ENCODE measurements at places on chromosomes 7 and 10.

DNA sequence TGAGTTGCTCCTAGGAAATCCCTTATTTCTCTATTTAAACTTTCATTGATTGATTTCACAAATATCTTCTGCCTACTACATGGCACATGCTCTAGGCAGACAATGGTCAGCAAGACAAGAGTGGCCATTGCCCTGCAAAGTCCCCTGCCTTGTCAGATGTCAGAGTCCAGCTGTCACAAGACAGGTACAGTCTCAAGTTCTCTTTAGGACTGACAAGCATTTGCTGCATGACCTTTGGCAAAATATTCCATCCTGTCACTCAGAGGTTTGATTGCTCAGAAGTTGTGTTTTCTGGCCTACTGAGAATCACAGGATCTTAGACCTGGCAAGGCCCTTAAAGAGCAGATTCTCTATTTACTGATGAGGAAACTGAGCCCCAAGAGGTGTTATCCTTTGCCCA is 322.3 kb upstream of the NFE2L3 start:
- DNase-seq = no peak

- no peak for DNase-seq
Measured at GRCh38 chr7:87000344-87000743, 59.1 kb downstream of the ELAPOR2 start.

- DNase-seq = no peak
Measured at GRCh38 chr7:41592236-41592635, 110.7 kb downstream of the INHBA start.

DNA sequence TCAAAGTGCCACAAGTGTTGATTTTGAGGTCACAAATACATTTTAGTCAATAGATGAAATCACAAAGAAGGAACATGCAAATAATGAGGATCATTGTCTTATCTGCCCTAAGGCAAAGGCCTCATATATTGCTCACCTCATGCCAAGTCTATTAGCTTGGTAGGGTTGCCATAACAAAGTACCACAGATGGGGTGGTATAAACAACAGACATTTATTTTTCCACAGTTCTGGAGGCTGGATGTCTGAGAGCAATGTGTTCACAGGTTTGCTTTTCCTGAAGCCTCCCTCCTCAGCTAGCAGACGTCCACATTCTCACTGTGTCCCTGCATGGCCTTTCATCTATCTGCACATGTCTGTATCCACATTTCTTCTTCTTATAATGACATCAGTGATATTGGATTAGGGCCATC is 59.6 kb downstream of the RELN start:
- no peak for DNase-seq

GRCh38 chr7:155233311-155234157 is 64.1 kb upstream of the INSIG1 start:
- DNase-seq = no peak

DNA sequence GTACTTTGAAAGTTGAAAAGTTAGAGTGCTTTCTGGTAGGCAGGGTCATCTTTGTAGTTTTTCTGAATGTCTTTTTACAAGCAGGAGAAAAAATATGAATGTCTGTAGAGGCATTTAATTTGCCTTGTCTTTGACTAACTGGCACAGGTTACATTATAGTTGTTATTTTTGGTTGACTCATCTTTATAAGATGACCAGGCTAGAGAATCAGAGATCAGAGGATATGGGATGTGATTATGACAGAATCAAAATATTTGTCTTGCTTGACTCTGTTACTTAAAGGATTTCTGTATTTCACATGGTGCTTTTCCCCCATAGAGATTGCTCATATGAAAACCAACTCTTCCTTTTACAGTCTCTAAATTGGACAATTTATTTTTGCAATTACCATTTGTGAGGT is 2.4 kb downstream of the ZMYND11 start:
- DNase-seq = no peak

DNA sequence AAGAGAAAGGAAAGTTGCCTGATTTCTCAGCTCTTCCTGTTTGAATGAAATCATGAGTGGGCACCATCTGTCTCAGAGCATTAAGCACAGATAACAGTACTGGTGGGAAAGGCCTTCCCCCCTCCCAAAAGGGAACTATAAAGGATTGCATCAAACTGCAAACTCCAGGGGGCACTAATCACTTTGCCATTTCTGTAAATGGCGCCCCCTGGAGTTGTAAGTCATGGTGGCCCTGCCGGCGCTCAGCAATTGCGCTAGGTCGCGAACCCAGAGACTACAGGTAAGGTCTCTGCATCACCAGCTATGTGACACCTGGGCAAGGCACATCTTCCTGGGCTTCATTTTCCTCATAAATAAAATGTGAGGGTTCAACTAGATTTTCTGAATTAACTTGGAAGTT is 11.1 kb downstream of the LRRC4 start:
- peak; percentile 27 for DNase-seq

GRCh38 chr7:94921911-94922310 is 14.5 kb downstream of the PPP1R9A start:
- DNase-seq = no peak

DNA sequence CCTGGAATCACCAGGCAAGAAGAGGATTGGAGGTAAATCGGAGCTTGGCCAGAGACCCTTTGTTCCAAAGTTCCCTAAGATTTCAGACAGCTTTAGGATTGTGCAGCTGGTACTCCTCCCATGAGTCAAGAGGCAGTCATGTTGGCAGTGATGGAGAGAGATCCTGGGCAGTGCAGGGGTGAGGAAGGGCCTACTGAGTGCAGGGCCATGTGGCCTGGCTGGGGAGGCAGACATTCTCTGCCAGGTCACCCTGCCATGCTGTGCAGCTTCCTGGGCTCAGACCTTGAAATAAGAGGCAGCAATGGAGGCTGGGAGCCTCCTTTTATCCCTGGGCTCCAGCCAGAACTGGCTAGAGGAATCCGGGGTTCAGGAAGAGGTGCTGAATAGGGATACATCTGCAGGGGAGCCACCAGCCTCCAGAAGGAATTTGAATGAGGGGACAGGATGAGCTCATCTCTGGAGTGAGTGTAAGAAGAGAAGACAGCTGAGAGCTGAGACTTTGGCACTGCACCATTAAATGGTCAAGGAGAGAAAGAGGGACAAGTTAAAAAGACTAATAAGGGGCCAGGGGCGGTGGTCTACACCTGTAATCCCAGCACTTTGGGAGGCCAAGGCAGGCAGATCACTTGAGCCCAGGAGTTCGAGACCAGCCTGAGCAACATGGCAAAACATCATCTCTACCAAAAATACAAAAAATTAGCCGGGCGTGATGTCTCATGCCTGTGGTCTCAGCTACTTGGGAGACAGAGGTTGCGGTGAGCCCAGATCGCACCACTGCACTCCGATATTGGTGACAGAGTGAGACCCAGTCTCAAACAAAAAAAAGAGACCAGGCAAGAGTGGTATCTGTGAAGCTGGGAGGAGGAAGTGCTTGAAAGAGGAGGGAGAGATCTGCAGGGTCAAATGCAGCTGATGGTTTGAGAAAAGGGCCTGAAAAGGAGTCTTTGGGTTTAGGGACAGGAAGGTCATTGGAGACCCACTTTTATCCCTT is 12.0 kb downstream of the SFTPD start:
- no peak for DNase-seq

Data from stimulated activated CD4-positive, alpha-beta T cell treated with anti-CD3 and anti-CD28 coated beads, Interleukin-4, amount 100 ng/mL, for 24 hours (primary cell).